T-helper 2 cell treated with Interferon-gamma antibody and Interleukin-4, amounts not matched to agents 5 μg/mL and 100 μg/mL, for 36 hours (primary cell): ENCODE measurements at places on chromosomes 12 and 14.

DNA sequence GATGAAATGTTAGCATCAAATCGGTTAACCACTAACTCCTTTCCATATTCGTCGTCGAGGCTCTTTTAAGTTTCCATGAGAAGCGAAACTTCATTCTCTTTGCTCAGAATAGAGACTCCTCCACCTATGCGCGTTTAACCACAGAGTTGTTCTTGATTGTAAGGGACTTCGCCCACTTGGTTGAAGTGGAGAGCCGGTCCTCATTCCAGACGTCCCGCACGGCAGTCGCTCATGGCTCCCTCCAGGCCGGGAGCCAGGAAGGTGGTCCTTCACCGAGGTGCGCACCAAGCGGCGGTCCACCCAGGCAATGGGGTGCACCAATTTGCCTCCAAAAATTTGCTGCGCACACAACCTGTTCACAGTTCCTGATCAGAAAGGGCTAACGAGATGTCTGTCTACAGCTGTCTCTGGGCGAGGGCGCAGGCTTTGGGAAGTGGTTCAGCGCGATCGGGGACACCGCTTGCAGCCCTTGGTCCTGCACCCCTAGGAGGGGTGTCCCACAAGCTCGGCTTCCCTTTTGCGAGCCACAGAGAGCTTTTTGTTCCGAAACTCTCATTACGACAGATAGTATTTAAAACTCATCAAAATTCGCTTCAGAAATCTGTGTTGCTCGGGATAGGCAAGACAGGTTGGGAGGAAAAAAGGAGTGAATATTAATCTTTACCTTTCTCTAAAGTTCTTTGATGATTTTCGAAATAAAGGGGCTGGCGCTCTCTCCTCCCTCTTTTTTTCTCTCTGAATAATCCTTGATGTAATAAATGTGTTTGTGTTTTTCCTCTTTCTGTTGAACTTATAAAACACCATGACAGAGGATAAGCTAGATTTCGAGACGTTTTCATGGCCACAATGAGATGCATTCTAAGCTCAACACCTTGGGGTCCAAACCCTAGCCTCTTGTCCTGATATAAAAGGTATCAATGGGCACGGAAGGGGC is 6.4 kb upstream of the ALX1 start:
- no peak for DNase-seq

- no peak for DNase-seq
Observed at GRCh38 chr14:65704437-65704836, 291.9 kb downstream of the FUT8 start.

- DNase-seq, result no peak
Observed at GRCh38 chr14:61360796-61361525, 39.6 kb downstream of the PRKCH start.

- DNase-seq, result no peak
Observed at GRCh38 chr12:96143827-96144565, 50.2 kb upstream of the ELK3 start.

DNA sequence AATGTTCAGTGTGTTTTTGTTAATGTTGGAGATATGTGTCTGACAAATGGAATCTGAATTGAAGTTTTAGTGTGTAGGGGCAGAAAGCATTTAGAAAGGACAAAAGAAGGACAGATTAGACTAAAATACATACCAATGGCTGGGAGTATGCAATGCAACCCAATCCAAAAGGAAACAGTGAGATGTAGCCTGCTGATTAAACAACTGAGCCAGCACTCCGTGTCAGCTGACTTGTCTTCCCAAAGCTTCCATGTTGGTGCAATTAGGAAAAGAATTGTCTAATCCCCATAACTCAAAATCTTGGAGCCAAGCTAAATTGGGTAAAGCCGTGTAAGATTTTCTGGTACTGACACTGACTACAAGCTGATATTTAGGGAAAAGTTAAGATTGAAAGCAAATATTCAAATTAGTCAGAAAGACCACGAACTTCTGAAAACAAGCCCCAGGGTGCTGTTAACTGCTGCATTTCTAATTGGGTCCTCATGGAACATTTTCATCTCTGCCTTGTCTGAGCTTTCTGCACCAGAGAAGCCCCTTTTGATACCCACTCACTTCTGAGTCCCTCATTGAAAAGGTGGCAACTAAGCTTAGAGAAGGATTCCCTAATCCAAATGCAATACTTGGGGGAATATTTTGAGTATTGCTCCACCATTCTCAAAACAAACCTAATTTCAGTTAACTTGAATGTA is 109.1 kb downstream of the DAD1 start:
- no peak for DNase-seq

DNA sequence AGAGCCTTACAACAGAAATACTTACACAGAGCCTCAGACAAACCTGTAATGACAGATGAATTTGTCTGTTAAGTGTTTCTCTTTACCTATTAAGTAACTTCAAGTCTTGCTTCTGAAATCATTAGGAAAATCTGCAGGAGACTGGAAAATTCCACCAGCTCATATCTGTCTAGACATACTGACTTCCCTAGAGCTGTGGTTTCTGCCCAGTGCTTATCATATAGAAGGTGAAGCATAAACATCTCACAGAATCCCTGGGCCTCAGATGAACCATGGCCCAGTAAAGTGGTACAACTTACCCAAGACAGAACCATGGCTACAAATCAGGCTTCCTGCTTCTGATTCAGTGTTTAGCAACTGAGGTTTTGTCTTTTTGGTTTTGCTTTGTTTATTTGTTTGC is 91.6 kb downstream of the EGLN3 start:
- DNase-seq, result no peak

GRCh38 chr14:51293149-51293911 is 53.3 kb downstream of the TMX1 start:
- no peak for DNase-seq

- DNase-seq, result no peak
Observed at GRCh38 chr12:130498589-130499385, 161.1 kb downstream of the PIWIL1 start.

DNA sequence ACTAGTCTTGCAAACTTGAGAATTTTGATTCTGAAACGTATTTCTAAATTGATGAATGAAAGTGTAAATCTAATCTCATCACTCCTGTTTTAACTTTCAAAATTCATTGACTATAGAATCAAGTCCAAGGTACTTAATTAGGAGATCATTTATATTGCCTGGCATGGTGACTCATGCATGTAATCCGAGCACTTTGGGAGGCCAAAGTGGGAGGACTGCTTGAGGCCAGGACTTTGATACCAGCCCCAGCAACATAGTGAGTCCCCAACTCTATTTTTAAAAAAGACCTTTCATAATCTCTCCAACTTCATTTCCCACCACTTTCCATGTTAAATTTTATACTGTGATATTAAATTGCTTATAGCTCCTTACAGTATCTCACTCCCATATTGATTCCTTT is 3.0 kb upstream of the MIPOL1 start:
- no peak for DNase-seq

DNA sequence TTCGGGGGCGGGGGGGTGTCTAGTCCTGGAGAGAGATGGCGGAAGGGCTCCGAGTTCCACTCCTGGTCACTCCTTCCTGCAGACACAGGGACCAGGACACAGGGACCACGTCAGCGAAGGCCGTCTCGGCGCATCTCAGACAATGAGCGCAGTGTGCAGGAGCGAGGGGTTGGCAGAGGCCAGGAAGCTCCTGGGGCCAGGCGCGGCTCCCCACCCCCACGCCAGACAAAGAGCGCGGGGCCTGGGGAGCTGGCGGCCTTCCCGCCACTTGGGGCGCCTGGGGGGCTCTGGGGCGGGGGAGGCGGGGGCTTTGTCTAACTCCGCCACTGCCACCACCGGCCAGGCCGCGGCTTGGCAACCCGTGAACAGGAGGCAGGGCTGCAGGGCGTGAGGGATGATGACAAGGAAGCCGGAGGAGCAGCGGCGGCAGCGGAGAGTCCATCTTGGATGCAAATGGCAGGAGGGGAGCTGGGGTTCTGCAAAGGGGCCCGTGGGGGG is 2.2 kb downstream of the CDK2AP1 start:
- DNase-seq, result no peak

GRCh38 chr14:36996133-36996856 is 176.1 kb downstream of the SLC25A21 start:
- DNase-seq, result no peak
